NCI-H1417 (cell line): ENCODE measurements at places on chromosomes 6 and 20.

GRCh38 chr20:18979132-18979531, 165.5 kb downstream of the SCP2D1 start:
- no peak for DNase-seq

DNA sequence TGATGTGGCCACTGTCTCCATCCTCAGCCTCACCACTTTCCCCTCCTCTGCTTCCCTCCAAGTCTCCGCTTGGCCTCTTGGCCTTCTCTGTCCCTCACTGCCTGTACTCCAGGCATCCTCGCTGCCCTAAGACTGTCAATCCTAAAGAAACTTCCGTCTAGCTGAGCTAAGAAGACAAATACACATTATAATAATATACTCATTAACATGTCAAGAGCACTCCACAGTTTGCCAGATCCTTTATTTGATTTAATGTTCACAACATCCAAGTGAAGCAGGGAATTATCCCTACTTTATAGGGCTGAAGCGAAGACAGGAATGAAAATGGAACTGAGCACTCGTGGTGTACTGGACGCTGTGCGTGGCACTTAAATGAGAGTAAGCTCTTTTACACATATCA, 72.4 kb upstream of the SLC22A23 start:
- DNase-seq, result no peak

- no peak for DNase-seq
These were observed 107.0 kb upstream of the FOXO3 start for GRCh38 chr6:108453601-108454185.

GRCh38 chr6:150567380-150567779, 32.3 kb upstream of the PLEKHG1 start:
- peak; percentile 74 for DNase-seq

DNA sequence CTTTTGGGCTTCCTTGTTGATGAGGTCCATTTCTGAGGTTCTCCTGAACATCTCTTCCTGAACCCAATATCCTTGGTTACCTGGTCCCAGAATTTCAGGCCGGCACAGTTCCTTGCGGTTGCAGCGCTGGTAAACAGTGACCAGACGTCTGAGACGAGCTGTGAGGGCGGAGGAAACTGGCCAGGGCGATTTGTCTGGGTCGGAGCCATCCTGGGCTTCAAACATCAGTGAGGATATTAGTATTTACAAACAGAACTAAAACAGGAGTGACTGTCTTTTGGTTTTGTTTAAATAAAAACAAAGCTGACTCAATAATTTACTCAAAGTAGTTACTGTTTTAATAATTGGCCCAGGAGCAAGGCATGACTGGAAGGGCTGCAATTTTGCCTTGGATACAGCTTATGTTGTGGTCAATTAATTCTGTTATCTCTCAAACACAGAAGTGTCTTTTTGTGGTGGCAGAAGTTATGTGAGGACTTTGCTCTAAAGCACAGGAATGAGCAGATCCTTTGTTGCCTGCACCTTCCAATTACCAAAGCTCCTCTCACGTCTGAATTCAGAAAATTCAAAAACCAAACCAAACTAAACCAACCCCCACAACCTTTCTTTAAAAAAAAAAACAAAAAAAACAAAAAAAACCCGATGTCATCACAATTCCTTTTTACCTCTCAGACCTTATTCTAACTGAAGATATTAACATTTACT, 58.7 kb upstream of the EMILIN3 start:
- DNase-seq, result no peak

- no peak for DNase-seq
These were observed 735 bp upstream of the MOG start for GRCh38 chr6:29656157-29656556.

DNA sequence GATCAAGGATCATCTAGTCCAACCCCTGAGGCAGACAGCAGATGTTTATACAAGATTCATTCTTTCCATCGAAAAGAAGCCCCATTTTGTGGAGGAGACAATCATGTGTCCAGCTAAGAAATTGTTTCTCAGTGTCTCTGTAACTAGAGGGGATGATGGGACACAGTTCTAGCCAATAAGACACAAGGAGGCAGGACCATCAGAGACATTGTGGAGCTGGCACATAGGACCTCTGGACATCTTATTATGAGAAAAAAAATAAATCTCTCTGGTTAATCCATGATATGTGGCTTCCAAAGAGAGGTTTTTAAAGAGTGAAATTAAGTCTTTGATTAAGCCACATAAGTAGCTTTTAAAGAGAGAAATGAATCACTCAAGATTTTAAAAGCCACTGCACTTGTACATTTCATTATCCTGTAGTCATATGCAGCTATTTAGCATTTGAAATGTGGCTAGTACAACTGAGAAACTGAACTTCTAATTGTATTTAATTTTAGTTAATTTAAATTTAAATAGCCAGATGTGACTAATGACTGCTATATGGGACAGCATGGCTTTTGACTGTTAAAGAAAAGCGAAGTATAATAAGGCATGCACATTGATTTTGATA, 176.8 kb downstream of the TASP1 start:
- no peak for DNase-seq

DNA sequence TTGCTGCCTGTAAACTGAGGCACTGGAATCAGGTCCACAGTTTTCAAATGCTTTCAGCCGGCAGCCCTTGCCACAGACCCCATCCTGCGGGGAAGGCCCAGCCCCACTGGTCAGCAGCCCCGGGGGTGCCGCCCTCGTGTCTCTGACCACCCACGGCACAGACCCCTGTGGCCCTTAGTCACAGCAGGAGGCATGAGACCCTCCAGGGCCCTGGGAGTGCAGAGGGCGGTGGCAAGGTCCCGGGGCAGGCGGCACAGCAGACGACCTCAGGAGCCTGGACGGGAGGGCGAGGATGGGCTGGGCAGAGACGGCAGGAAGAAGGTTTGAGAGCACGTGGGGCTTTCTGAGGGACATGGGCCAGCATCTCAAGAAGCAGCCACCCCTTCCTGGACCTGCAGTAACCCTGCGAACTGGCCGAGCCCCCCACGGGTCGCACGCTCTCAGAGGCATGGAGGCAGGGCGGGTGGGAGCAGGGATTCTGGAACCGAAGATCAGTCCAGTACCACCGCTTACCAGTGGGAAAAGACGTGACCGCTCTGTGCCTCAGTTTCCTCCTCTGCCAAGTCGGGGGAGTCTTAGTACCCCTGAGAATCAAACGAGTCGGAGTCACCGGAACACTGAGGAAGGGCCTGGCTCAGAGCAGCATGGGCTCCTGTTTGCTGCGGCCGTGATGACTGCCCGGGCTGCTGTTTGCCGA, 140.7 kb downstream of the TAF4 start:
- no peak for DNase-seq

GRCh38 chr6:151313066-151313491, 73.3 kb downstream of the AKAP12 start:
- peak; percentile 81 for DNase-seq

- no peak for DNase-seq
These were observed 46.6 kb downstream of the HDDC2 start for GRCh38 chr6:125255201-125255600.

- peak; percentile 34 for DNase-seq
These were observed at the start of gene NRN1 for GRCh38 chr6:6006428-6007365. Gene NRN1 (minus strand): TSS chr6:6006925. CDS start chr6:6006749, 176 bp downstream.

- DNase-seq, result no peak
These were observed 148.3 kb upstream of the TBX18 start for GRCh38 chr6:84912472-84913322.
